ENCODE measurements at places on chromosomes 5 and 9.

DNA sequence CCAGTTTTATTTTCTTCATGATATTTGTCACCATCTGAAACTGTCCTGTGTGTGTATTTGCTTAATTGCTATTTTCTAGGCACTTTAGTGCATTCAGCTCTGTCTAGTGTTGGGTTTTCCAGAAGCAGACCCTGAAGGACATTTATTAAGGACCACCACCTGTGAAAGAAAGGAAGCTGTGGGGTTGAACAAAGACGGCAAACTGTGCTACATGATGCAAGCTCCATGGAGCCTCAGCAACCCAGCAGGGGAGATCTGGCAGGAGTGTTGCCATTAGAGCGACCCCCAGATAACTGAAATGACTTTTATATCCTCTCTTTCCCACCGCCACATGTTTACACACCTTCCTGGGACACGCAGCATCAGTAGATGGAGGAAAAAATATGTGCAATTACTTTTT lies 125.5 kb downstream of the GABRB2 start:
- DNase-seq: no peak

DNA sequence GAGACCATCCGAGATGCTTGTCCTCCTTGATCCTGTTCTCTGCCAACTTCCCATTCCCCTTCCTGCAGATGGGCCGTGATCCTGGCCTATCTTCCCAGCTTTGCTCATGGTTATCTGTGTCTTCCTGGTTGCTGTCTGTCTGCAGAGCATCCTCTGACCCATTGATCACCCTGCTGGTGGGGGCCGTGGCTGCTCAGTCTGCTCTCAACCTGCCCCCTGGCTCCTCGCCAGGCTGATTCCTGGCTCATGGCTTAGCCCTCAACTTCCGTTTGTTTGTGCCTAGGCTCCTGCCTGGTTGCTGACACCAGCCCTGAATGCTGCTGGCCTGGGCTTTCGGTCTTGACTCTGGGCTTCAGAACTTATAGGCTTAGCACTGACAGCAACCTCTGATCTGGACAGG lies 67.1 kb upstream of the SMIM15 start:
- DNase-seq: no peak

- DNase-seq: no peak
Measured at GRCh38 chr5:149472399-149472798, 78.8 kb downstream of the CSNK1A1 start.

DNA sequence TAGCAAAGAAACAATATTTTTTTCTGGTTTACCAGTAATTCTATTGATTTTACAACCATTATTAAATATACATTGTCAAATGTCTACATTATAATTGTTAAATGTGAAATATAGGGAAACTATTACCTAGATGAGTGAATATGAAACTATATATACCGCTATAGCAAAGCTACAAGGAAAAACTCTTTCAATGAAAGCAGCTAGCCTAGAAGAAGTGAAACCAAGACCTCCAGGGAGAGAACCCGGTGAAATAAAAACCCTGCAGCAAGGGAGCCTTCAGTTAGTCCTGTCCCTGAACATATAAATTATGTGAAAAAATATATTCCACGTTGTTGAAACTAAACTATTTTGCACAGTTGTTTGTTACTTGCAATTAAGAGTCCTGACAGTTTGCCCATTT lies 913.1 kb downstream of the EFNA5 start:
- DNase-seq: no peak

- no peak for DNase-seq
Measured at GRCh38 chr5:128470663-128471062, 67.4 kb downstream of the FBN2 start.

- DNase-seq: no peak
Measured at GRCh38 chr5:174897281-174897950, 173.0 kb downstream of the MSX2 start.

DNA sequence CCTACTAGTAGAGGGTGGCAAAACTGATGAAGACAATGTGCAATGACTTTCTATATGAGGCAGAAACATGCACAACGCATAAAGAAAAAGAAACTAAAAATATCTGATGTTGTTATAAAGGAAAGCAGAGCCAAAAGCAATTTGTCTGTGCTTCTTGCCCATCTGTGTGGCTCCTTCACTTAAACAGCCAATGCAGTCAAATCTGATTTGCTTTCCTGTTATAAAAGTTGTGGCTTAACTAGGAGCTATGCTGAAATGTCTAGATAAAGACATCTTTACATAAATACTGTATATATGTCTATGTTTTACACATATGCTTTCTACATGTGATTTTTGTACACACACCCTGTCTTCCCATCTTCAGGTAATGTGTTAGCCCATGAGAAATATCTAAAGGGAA lies 508.2 kb downstream of the CETN3 start:
- no peak for DNase-seq

DNA sequence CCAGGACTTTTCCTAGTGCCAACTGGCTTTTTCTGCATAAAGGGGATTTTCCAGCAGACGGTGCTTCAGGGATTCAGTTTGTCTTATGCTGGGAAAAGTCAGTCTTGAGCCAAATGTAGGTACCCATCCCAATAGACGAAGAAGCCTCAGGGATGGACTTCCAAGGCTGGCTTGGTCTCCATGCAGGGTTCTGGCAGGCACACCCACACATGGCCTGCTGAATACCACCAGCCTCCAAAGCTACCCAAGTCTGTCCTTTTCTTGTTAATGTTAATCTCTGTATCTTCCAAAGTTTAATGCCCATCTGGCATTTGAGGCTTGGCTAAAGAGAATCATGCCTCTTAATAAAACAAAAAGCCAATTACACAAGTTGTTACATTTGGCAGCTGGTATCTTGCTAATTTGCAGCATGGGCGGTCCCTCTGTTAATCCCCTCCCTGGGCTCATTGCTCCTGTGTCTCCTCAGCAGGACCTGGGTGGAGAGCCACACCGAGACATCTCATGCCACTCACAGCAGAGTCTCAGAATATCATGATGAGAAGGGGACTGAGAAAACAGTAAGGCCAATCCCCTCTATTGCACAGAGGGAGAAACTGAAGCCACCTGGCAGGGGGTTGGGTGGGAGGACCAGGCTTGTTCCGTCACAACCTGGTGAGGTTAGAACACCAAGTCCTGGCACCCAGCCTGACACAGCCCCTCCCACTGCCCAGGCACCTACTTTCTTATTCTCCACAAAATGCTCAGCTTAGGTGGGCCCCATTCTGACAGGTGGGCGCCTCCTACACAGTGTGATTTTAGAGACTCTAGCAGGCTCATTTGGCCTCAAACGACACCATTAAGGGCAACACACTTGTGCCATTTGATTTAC lies 243.2 kb downstream of the FSTL4 start:
- DNase-seq: no peak

GRCh38 chr9:126515873-126516505 lies 97.7 kb upstream of the LMX1B start:
- DNase-seq: no peak

- no peak for DNase-seq
Measured at GRCh38 chr5:91182763-91183162, 200.4 kb downstream of the ARRDC3 start.

DNA sequence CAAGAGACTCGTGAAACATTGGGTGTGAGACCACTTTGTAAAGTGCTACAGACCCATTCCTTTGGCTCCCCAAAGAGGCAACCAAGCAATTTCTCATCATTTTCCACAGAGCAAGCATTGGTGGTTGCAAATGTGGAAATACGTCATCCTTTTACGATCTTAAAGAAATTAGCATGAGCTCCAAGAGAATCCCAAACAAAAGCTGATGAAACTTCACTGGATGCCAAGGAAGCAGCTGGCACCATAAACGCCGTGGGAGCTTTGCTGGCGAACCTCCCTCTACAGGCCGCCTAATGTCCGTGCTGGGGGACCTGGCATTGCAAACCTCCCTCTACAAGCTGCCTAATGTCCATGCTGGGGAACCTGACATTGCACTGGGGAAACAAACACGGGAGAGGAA lies 432.4 kb downstream of the ACTL7B start:
- DNase-seq: no peak

GRCh38 chr5:33975852-33976251 lies 8.6 kb downstream of the SLC45A2 start:
- no peak for DNase-seq

DNA sequence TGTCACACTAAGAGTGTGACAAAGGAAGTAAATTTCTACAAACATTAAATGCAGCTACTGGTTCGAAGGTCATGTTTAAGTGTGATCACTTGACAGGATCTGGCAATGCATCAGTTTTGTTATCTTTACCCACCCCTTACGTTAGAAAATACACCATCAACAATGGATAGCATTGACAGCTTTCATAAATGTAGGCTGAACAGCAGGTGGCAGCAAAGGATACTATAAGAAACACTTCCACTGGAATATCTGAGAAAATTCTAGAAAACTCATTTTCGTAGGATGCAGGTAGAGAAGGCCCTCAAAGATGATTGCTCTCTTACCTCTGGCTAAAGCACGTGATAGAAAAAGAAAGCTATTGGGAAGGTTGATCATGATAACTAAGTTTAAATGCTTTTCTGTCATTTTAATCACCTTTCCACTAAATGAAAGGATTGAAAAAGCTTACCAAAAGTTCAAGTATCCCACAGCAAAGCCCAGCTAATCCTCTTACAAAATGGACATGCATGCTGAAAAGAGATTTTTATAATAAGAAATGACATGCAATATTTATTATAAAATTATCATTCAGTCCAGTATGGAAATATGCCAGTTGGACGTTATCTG lies 292.5 kb downstream of the PARP8 start:
- peak; percentile 64 for DNase-seq

GRCh38 chr5:96624596-96624995 lies 37.6 kb upstream of the CAST start:
- no peak for DNase-seq

DNA sequence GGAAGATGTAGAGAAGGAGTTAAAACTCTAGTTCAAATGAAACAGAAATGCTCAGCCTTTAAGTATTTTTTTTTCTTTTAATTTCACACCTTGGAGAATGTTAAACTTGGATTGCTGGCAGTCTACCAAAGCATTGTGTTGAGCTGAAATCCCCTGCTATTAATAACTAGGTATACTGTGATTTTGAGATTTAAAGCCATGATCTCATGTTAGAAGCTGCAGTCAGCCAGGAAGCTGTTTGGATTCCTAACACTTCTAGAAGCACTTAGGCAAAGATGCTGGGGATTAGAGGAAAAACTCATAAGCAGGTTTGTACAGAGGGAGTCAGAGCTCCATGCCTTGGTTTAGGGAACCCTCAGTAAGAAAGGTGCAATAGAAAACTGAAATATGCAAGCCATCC lies 141.4 kb downstream of the KIF4B start:
- no peak for DNase-seq

DNA sequence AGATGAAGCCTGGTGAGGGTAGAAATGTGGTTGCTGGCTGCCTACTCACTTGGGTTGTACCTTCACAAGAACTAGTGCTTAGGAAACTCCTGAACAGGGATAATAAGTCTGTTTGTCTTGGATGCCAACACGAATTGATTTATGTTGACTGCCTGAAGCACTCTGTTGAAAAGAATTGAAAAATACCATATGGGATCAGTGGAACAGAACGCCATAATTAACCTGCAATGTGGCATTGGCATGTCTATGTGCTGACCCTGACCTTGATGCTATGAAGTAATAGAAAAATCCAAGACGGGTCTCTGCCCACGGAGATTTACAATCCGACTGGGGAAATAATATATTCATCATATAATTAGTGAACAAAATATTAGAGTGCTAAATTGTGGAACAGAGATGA lies 10.5 kb downstream of the LIX1 start:
- DNase-seq: peak; percentile 60

DNA sequence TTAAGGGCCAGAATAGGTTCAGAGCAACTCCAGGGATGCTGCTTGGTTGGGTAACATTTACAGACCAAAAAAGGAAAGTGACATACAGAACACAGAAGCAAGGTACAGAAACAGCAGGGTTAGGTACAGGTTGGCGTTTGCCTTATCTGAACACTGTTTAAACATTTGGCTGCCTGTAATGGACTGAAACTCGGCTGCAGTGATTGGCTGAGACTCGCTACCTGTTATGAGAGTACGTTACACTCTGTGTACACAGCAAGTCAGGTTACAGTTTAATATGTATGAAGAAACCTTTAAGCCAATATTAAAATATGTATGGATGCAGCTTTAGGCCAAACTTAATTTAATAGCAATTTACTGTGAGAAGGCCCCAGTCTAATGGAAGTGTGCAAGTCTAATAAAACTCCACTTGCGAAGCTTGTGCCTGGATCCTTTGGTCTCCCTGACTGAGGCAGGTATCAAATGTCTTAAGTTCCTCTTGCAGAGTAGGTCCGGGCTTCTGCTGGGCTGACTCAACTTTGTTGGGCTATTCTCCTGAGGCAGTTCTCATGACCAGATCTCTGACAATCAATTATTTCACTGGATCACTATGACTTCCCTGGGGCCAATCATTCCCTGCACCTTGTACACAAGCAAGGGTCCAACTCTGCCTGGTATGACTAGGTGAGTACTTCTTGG lies 204.9 kb downstream of the ZNF462 start:
- no peak for DNase-seq

DNA sequence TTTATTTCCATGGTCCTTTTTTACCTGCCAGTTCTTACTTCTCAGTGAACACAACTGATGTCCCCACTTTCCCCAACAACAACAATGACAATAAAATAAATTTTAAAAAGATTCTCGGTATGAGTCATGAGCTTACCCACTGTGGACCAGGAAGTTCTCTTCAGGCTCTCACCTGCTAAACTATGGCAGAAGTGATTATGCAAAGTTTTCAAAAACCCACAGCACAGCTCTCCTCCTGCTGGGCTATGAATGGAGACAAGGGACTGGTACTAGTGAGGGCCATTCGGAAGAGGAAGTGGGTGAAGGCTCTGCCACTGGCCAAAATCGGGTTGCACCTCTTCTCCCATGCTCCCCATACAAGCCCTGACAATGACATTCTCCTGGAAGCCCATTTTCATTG lies 429.4 kb downstream of the PIK3R1 start:
- DNase-seq: no peak

GRCh38 chr9:112720113-112720780 lies 2.3 kb upstream of the INIP start:
- no peak for DNase-seq

DNA sequence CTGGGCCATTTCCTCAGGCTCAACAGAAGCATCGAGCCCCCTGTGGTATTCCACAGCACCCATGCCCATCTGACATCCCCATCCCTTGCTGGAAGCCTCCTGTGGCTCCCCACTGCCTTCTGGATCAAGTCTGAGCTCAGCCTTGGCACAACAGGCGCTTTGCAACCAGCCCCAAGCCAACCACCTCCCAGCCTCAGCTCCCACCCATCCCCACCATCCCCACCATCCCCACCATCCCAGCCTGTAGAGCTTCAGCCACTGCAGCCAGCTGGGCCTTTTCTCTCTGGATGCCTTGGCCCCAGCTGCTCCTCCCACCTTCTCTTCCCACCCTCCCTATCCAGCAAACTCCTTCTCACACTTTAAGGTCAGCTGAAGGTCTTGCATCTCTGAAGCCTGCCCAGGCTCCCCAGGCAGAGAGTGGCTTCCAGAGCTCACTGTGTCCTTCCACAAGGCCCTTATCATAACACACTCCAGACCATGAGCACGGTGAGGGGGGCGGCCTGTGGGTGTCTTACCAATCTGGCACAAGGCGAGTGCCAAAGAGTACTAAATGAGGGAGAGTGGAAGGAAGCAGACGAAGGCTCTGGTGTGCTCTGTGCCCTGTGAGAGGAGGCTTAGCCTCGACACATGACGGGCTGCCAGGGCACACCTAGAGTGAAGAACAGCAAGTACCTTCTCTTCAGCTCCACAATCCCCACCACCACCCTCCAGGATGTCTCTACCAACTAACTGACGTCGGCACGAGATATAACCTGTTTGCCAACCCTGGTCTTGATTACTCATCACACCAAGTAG lies 6.5 kb downstream of the HIGD2A start:
- DNase-seq: no peak

Measured in SK-N-DZ (cell line).